NCI-H2081 treated with DMSO at 0.1 percent for 48 hours (cell line): ENCODE measurements at places on chromosomes 5 and 9.

GRCh38 chr9:126639318-126640000 lies 25.7 kb downstream of the LMX1B start:
- DNase-seq: no peak

GRCh38 chr9:106588626-106589025 lies 274.3 kb upstream of the ZNF462 start:
- no peak for DNase-seq

- no peak for DNase-seq
Measured at GRCh38 chr5:75536694-75537360, 25.1 kb downstream of the POLK start.

- no peak for DNase-seq
Measured at GRCh38 chr9:69785757-69786156, 25.9 kb upstream of the PTAR1 start.

GRCh38 chr5:98217138-98217537 lies 556.3 kb upstream of the RGMB start:
- DNase-seq: no peak

DNA sequence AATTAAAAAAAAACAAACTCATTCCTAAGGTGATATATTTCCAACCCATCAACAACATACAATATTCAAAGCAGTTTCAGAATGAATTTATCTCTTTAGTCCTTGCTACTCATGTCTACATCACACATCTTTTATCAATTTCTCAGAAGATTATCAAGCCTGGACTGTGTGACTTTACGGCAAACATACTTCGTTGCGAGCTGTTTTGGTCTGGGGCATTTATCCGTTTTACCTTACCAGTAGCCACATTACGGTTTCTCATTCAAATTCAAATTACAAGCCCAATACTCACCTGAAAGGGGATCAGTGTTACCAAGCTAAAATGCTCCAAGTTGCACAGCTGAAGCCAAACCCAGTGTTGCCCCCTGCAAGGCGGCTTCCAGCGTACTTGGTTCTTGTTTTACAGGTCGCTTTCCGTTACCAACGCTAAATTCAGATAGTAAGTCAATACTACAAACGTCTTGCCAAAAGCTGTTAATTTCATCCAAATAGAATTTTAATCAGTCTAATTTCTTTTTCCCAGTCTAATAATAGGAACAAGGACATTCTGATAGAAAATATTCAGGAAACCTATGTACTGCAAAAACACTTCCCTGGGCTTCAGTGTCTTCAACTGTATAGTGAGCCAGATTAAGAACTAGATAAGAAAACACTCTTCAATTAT lies 1.8 kb downstream of the HNRNPH1 start:
- DNase-seq: no peak

DNA sequence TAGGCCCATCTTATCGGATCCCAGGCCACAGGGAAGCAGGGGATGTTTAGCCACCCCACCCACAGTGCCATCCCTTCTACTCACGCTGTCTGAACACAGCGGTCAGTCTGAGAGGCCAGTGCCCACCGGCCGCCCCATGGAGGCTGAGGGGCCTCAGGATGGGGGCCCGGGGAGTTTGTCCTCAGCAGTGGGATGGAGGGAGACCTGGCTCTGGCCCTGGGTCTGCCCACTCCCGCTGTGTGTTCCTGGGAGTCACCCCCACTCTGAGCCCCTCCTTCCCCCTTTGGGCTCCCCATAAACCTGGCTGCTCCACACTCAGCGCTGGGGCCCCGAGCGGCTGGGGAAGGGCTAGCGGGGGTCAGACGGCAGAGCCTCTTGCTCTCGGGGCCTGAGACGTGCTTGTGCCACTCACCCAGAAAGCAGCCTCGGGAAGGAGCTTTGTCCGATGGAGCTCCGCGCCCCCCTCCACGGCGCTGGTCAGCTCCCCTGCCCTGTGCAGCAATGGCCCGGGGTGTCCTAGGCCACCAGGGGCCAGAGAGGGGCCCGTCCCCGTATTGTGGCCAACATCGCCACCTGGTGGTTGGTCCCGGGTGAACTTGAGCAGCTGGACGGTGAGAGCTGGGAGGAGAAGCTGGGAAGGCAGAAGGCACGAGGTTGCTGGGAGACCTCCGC lies 10.9 kb upstream of the LAMC3 start:
- DNase-seq: no peak

DNA sequence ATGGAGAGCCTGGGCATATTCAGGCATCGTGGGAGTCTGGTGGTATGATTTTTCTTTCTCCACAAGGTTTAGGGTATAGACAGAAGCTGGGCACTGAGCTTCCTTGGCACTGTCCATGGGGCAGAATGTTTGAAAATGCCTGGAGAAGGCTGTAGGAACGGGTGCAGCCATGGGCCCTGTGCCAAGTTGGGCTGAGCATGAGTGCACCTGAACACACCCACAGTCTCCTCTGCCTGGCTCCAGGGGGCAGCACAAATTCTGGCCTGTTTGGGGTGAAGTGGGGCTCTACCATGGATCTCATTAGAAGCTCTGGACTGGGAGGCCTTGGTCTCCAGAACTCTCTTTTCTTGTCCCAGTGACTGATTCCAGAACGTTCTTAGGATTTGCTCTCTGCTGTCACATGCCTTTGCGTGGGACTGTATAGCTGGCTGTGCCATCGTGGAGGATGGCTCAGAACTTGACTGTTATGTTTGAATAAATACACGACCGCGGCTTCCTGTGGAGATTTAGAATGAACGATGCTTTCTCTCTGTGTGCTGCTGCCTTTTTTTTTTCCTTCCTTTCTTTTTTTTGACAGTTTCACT lies 229.8 kb downstream of the FANCC start:
- no peak for DNase-seq

DNA sequence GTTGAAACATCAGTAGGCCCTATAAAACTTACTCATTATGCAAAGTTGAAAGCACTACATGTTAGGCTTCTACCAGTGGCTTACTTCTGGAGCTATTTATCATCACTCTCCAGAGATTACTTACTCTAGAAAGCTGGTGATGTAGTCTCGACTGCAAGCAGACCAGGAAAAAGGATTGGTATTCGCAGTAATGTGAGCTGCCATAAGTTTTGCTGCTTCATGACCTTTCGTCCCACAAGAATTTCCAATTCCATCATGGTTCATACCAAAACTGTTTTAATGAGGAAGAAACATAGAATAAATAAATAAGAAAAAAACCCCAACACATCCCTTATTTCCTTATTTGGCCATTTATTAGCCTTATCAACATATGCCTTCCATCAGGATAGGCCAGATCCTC lies 181.9 kb downstream of the ADAMTS6 start:
- no peak for DNase-seq

- DNase-seq: no peak
Measured at GRCh38 chr5:112004867-112005622, 248.1 kb upstream of the NREP start.

DNA sequence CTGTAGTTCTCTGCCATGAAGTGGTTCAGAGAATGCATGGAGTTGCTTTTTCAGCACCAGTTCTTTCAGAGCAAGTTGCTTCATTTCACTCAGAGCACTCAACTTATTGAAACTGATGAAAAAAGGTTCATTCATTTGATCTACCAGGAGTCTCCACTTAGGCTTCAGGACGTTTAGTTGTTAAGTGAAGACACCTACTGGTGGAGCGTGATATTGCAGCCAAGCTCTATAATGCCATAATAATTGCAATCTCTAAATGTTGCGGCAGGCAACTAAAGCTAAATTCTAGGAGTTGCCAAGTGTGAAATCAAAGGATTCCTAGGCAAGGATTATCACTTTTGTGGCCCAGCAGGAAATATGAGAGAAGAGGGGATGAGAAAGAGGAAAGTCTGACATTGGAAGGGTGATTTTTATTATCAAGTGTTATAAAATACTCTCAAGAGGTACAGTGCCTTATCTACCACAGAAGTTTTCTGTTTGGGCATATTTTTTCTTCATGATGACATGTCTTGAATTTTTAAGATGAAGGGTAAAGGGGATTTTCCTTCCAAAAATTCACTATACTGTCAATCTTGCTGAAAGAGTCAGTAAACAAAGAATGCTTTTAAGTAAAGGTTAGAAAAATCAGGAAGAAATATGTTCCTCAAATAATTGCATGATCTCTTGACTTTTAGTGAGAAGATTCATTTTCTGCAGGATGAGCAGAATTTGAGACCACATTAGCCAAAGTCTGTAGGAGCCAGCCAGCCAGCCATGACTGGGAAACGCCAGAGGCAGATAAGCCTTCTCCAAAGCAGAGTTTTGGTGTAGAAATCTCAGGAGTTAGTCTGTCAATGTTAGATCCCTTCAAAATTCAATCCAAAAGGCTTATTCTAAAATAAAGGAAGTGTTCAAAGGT lies 83.4 kb downstream of the SH3PXD2B start:
- DNase-seq: no peak

- DNase-seq: no peak
Measured at GRCh38 chr5:101278011-101278687, 375.1 kb upstream of the ST8SIA4 start.

GRCh38 chr5:175747539-175748060 lies 89.7 kb downstream of the HRH2 start:
- no peak for DNase-seq

DNA sequence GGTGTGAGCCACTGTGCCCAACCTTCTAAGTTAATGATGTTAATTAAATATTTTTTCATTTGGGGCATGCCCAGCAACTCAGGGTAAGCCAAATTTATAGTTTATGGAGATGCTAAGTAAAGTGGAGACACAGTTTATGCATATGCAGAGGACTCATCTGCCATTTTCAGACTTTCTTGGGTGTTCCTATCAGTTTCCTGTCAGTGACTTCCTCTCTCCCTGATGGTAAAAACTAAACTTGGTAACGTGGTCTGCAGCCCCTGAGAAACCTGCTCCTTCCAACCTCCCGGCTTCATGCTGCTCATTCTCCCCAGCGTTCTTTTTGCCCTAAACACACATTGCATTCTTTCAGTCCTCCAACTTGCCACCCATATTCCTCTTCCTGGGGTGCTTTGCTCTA lies 48.4 kb upstream of the TUT7 start:
- no peak for DNase-seq

GRCh38 chr5:155136216-155136850 lies 122.8 kb downstream of the KIF4B start:
- no peak for DNase-seq

- no peak for DNase-seq
Measured at GRCh38 chr5:150261231-150261630, 28.3 kb downstream of the CAMK2A start.

DNA sequence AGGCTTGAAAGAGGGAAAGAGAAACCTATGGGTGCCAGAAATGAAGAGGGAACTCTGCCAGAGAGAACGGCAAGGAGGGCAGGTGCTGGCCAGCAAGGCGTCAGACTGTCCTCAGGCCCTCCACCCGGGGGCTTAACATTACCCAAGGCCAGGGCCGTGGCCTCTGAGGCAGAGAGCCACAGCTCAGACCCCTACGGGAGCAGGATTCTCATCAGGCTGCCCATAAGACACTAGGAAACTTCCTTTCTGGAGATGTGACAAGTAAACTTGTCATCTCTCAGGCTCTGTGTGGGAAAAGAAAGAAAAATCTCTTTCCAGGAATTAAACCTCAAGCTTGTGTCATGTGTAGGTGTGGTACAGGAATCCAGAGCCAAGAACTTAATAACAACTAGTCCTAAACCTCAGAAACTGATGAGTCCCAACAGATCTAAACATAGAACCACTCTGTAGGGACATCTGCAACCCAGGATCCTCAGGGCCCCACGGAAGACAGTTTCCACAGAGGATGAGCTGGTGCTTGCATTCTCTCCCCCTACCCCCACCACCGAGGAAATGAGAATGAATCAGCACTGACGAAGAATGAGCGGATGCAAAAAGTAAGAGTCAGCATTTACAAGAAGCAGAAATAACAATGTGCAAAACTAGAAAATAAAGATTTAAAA lies 74.3 kb downstream of the DCP2 start:
- DNase-seq: no peak

GRCh38 chr9:122944960-122945888 lies 4.4 kb downstream of the RABGAP1 start:
- DNase-seq: no peak

- DNase-seq: no peak
Measured at GRCh38 chr5:135085133-135085935, 51.3 kb upstream of the PITX1 start.

- DNase-seq: no peak
Measured at GRCh38 chr5:32833663-32834062, 122.5 kb downstream of the NPR3 start.

DNA sequence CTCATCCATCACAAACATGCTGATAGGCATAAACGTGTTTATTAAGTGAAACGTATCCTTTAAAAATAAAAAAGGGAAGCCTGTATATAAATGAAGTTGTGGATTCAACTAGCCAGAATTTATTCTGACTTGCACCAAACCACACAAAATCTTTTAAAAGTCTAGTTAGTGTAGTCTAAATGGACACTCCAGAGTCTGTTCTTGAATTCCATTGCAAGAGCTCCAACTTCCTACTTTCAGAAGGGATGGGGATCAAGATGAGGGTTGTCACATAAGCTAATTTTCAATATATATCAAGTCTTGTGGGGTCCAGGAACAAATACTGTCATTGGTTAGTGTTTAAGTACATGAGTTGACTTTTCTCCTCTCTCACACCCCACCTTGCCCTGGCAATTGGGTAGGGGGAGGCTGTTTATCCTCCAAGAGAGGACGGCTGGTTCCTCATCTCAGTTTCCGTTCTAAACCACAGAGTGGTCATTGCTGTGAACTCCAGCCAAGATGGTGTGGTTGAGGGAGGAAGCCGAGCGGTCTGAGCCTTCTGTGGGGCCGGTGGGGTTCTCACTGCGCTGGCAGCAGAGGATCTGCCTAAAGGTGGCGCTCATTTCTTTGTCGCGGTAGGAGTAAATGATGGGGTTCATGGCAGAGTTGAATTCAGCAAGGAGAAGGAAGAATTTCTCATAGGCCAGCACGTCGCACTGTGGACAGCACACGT lies 163.2 kb downstream of the LPAR1 start:
- no peak for DNase-seq

DNA sequence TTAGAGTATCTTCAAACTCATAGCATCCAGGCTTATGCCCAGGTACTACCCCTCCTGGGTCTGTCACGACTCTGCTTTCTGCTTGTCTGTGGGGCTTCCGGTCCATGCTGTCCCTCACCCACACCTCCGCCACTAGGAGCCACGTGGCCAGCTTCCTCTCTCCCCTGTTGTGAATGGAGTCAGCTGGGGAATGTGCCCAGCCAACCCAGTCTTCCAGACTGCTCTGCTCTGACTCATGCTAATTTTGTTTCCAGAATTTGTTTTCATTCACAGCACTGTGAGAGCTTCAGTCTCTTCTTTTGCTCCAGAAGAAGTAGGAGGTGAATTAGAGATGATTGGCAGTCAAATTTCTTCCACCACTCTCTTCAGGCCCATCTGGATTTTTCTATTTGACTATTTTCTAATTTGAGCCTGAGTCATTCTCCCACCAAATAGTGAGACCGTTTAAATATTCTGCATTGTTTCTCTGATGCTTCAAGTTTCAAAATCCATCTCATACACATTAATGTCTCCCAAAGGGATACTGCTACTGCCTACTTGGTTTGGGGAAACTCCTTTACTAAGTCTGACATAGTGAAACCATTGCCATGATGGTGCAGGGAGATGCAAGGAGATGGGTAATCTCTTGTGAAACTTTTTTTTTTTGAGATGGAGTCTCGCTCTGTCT lies 424.1 kb upstream of the KIF2A start:
- DNase-seq: no peak
